ENCODE measurements at places on chromosomes 5 and 9.
A peak's percentile ranks its signal among the peaks of the same experiment; 100 is the strongest.

- no peak for DNase-seq
Measured at GRCh38 chr5:54874337-54875021, 110.9 kb downstream of the ESM1 start.

DNA sequence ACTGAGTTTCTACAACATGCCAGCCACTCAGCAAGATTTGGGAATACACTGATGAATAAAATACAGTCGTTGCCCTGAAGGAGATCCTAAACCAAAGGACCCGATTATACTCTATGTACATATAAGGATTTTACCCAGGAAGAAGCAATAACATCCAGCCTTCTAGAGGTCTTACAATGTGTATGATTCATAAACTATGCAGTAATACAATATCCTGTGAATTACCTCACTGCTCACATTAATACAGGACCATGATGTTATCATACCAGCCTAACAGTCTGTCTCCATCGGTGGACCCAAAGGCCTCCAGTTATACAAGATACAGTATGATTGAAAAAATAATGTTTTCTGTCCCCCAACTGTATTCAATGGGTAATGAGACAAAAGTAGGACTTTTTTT lies 310.5 kb upstream of the TRPM3 start:
- no peak for DNase-seq

- peak; percentile 4 for DNase-seq
Measured at GRCh38 chr9:20884985-20885593, 146.4 kb downstream of the HACD4 start.

DNA sequence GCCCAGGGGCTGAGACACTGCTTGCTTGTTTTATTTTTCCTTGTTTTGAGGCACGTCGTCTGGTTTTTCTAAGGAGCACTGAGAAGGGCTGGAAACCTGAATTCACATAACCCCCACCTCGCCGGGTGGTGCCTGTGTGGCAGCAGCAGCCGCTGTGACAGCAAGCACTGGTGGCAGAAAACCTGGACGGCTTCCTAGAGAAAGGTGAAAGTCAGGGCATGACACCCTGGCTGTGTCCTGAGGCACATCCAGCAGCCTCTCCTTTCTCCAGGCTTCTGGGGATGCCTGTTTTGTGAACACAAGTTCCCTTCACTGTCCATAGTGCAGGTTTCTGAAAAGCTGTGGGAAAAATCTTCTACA lies 29.2 kb downstream of the MRPL36 start:
- no peak for DNase-seq

DNA sequence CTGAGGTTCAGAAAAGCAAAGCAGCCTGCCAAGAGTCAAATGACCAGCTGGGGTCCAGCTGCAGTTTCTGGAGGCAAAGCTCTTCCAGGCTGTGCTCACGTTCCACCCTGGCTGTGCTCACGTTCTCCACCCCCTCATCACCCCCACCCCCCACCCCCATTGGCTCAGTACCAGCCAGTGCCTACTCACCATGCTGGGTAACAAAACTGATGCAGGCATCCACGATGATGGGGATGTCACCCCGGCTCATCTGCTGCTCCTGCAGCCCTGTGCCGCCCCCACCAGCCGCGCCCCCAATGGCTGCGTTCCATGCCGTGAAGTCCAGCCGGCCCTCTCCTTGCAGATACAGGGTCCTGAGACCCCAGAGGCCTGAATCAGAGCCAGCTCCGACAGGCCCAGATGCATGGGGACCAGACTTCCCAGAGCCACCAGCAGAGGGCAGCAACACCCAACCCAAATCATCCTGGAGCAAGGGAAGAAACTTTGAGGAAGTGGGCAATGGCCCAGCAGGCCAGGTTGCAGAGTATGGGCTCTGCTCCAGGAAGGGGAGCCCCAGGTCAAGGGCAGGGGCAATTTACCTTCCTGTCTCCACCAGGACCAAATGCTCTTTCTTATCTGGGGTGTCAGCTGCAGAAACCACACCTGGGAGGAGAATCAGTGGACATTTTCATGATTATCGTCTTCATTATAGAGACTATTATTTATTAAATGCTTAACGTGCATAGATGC lies 13.7 kb upstream of the FCHSD1 start:
- peak; percentile 22 for DNase-seq

- no peak for DNase-seq
Measured at GRCh38 chr5:14816999-14817761, 54.4 kb downstream of the ANKH start.

DNA sequence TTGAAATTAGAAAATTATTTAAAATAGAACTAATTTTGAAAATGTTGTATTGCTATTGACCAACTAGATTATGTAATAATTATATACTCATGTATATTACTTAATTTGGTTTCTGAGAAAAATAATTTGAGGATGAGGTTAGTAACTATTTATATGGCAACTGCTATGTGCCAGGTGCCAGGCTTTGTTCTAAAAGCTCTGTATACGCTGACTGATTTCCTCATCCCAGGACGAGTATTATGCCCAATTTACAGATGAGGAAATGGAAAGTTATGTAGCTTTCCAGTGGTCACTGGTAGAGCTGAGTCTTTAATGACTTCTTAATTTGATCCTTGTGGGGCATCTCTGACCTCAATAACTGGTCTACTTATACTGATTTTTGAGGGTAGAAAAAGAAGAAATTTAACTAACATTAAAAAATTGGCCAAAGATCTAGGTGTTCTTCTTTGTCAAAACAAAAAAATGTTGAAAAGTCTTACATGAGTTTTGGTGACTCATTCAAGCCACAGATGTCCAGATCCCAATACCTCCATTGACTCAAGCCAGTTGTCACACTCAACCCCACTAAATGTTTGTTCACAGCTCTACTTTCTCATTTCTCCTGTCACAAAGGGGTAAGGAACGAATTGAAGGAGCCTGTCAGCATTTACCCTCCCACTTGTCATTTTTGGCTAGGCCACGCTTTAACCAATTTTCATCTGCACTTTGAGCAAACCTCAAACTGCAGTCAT lies 228.1 kb upstream of the MEF2C start:
- no peak for DNase-seq

DNA sequence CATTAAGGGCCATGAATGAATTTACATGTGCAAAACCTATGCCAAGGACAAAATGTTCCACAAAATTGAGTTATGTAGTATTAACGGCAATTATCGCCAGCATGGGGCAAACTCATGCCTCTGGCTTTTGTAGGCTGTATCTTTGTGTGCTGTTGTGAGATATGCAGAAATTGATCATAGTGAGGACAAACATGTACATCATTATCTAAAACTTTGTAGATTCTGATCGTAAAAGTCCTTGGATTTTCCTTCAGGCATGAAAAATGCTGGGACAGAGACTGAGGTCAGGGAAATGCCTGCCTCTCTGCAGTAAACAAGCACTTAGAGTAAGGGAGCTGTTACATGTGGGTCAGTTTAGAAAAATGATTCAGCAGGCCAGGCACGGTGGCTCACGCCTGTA lies 5.9 kb upstream of the TXNDC8 start:
- DNase-seq, result no peak

DNA sequence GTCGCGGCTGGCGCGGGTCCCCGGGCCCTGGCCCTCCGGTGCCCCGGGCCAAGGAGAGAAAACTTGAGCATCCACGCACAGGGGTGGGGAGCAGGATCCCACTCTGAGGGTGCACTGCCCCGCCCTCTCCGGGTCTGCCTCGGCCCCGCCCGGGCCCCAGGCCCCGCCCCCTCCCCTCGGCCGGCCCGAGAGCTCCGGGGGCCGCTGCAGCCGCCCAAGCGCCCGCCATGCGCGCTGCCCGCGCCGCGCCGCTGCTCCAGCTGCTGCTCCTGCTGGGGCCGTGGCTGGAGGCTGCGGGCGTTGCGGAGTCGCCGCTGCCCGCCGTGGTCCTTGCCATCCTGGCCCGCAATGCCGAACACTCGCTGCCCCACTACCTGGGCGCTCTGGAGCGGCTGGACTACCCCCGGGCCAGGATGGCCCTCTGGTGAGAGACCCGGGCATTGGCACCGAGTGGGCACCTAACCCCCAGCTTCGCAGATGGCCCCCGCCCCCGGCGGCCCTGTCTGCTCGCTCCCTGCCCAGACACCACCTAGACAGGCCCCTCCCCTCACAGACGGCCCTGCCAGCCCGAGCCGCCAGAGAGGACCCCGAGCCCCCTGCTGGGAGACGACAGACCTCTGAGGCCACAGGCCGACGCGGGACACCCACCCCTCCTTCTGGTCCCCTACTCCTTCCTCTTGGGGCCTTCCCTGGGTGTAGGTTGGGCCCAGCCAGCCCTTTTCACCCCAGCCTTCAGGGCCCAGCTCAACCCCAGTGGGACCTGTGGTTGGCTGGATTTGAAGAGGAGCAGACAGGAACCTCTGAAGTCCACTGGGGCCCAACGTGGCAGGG lies at the start of gene CERCAM:
CERCAM (plus strand) TSS at position 207 of the 831 bp plus-strand sequence; CDS start at position 228, 21 bp downstream.
- no peak for DNase-seq

DNA sequence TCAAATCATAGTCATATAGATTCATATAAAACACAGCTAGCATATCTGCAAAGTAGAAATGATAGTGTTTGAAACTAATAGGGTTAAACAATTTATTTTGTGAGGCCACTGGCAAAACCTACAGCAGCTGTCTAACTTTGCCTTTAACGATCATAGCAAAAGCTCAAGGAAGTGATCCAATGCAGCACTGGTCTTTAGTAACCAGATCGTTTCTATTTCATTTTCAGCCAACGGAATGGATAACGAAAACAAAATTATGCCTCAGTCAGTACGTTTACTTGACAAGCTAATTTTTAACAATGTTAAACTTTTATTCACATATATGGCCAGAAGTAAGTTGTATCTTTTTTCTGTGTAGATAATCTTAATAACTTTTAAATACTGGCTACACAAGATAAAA lies 17.7 kb downstream of the MLLT3 start:
- no peak for DNase-seq

DNA sequence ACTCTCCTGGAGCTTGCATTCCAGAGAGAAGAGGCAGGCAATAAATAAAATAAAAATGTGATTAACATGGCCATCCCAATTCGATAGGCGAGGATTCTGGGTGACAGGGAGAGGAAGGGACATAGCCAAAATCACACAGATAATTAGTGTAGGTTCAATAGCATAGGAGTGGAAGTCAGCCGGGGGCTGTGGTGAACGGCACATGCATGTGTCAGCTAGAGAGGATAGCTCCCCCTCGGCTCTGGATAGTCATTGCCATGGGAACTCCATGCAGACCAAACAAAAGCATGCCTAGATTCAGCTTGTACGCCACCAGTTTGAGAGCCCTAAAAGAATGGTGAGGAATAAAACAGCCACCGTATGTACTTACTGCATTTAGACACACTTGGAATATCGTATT lies 223.5 kb downstream of the GRIA1 start:
- DNase-seq, result no peak

DNA sequence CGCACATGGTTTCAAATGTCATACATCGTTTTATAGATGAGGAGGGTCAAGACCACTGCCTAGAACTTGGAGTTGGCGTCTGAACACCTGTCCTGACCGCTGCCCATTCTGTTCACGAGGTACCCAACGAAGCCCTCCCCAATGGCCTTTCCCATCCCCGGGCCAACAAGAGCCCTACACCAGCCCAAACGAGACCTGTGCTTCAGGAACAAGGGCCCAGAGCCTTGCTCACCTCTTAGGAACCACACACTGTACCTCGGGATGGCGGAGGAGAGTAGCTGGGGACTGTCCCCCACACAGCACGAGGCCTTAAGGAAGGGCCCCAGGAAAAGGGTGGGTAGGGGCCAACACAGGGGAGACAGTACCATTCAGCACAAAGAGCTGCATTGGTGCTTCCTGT lies 3.0 kb downstream of the SURF6 start:
- DNase-seq, result no peak

DNA sequence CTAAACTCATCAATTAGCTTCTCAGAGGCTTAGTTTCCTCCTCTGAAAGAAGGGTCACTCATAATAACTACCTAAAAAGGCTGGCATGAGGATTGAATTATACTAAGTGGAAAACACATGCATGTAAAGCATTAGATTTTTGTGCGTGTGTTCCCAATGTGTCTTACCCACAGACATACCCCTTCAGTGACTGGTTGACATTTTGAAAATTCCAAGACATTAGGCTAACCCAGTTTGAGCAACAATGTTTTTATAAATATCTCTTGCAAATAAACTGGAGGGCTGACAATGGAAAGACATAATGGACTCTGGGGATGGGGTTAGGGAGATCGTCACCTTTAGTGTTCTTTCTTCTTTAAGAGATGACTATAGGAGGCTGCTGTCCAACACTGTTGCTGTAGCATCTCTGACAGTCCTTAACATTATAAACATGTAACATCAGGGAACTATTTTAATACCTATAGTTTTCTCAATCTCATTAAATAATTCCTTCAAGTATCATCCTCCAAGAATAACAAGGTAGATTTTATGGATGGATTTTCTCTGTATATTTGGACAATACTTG lies 24.3 kb downstream of the HMHB1 start:
- DNase-seq, result no peak

- DNase-seq, result no peak
Measured at GRCh38 chr9:134814598-134815215, 65.9 kb upstream of the FCN2 start.

- no peak for DNase-seq
Measured at GRCh38 chr5:73596705-73597328, 29.2 kb upstream of the ARHGEF28 start.

DNA sequence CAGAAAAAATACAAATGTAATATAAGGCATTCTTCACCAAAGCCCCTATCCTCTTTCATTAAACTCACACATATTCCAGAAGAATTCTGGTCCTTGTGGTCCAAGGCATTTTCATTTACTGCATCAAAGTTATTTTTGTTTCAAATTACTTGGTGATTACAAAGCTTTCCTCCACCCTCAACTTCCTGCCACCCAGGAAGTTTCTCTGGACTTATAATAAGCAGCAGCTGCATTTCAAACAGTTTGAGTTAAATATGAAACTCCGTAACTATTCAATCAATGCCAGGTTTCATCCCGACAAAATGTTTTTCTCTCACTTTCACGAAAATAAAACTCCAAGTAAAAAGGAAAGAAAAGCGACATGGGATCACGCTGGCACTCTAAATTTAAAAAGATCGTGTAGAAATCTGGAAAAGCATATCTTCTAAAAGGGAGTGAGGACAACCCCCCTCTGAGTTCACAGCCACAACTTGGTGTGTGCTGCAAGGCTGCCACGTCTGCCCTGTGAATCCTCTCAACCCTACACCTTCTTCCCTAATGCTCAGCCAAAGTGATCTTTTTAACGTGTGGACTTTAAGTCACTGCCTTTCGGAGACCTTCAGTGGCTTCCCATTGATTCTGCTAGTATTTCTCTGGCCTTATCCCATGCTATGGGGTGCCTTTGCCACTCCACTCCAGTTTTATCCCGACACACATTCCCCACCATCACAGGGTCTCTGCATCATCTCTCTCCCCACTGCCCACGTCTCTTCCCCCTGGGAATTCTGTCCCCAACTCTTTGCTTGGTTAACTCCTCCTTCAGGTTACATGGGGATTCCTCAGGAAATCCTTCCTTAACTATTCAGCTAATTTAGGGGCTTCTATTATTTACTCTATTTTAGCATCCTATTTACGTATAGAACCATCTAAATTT lies 91.1 kb upstream of the CER1 start:
- no peak for DNase-seq

GRCh38 chr5:149228618-149229297 lies 42.9 kb upstream of the AFAP1L1 start:
- no peak for DNase-seq

- no peak for DNase-seq
Measured at GRCh38 chr9:122377241-122378164, 6.7 kb downstream of the PTGS1 start.

- DNase-seq, result no peak
Measured at GRCh38 chr9:96877269-96877668, 23.0 kb upstream of the ZNF782 start.

GRCh38 chr9:127777368-127777980 lies 992 bp downstream of the SH2D3C start:
- DNase-seq, result no peak

- DNase-seq, result no peak
Measured at GRCh38 chr5:116466727-116467464, 107.7 kb downstream of the SEMA6A start.
